Stimulated activated CD8-positive, alpha-beta memory T cell treated with anti-CD3 and anti-CD28 coated beads, Interleukin-12 subunit alpha, Interleukin-12 subunit beta, amount 100 ng/mL, for 1 hour (primary cell): ENCODE measurements at places on chromosomes 16 and 17.

- DNase-seq, result no peak
Observed at GRCh38 chr16:49399594-49400364, 26.2 kb downstream of the C16orf78 start.

GRCh38 chr16:11175106-11175786 lies 80.8 kb downstream of the SOCS1 start:
- DNase-seq, result no peak

DNA sequence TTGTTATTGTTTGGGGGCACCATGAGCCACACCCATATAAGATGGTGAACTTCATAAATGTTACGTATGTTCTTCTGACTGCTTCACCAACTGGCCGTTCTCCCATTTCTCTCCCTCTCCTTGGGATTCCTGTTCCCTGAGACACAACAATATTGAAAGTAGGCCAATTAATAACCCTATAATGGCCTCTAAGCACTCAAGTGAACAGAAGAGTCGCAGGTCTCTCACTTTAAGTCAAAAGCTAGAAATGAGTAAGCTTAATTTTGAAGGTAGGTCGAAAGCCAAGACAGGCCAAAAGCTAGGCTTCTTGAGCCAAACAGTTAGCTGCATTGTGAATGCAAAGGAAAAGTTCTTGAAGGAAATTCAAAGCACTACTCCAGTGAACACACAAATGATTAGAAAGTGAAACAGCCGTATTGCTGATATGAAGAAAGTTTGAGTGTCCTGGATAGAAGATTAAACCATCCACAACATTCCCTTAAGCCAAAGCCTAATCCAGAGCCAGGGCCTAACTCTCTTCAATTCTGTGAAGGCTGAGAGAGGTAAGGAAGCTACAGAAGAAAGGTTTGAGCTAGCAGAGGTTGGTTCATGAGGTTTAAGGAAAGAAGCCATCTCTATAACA lies 25.8 kb downstream of the HLF start:
- no peak for DNase-seq

GRCh38 chr16:72198021-72198711 lies 26.2 kb upstream of the PMFBP1 start:
- DNase-seq, result no peak

DNA sequence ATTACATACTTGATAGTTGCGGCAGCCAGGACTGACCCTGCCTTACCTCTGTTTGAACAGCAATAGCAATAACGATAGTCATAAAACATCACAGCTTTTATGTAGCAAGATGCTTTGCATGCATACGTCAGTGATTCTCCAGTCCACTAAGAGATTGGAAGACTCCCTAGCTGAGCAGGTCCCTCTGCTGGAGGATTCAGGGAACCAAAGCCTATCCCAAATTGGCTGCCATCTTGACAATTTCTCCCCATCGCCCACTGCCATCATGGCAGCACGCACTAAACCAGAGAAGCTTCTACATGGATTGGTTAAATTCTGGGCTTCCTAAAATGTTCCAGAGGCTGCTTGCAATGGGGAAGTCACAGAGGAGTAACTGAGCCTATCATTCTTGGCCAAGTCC lies 360.6 kb upstream of the XYLT1 start:
- no peak for DNase-seq
